ENCODE measurements at places on chromosomes 4 and X. TPM values are rescaled to one million over a fixed set of nuclear protein-coding genes. Genes with fewer than 3 reads are reported as not detected.

The PCSK1N gene
- 8.6 TPM for polyA plus RNA-seq

DNA sequence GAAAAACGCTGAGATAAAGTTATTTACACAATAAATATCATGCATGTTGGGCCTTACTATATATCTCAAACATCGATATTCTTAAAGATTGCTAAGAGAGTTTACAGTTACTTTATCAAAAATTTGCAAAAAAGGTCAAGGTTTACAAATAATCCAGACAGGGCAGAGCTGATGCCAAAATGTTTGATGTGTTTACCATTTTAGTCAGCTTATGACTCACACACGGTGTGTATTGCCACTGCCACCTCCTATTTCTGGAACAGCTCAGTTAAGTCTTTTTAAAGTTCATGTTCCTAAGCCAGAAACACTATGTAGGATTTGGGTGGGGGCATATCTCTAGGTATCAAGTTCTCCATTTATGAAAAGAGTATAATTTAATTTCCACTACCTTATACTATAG lies 580.6 kb downstream of the INPP4B start:
- no peak for DNase-seq

DNA sequence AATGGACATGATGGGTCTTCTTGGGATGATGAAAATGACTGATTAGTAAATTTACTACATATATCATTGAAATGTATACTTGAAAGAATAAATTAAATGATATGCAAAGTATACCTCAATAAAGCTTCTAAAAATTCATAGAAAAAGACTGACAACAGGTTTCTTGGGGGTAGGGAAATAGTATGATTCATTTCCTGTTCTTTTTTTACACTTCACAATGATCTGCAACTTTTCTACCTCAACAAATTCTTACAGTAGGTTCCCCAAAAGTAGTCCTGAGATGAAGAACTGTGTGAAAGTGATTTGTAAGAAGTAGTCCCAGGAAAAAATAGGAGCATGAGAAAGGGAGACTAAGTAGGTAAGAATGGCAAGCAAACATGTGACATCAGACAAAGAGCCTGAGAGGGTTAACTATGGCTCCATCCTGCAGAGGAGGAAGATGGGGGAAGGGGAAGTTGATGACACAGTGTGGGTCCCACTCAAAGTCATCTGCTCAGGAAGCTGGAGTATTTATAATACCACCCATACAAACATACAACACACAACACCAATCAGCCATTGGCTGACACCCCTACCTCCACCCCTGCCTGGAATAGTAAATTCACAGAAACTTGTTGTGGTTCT lies 73.9 kb downstream of the ARHGAP6 start:
- DNase-seq, result no peak

GRCh38 chrX:78753571-78753970 lies 6.1 kb downstream of the LPAR4 start:
- DNase-seq, result no peak

DNA sequence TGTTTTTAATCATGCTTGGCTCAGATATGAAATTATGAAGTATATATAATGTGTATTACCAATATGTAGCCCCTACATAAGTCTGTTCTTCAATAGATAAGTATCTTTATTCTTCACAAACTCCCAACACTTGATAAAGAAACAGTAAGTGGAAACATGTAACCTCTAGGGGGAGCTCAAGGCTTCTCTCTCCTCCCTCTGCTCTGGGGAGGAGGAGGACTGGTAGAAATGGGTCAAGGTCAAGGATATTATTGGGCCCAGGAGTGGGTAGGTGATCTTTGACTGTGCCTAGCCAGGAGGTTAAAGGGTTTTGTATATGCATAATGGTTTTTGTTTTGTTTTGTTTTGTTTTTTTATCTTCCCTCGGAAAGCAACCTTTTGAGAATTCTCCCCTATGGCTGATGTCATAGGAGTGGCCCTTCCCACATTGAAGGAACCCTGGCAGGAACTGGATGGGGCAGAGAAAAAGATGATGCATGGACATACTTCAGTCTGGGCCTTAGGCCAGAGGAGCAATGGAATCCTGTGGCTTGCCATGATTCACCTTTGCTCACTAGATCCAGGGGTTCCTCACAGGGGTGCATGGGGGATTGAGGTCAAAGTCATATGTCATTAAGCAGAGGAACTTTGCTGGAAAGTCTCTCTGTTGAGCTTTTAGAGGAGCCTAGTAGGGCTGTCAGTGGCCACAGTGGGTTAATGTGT lies 460.3 kb downstream of the MID1IP1 start:
- DNase-seq, result no peak

- DNase-seq, result no peak
These were observed 7.3 kb downstream of the PPP1R3F start for GRCh38 chrX:49276671-49277534.

- DNase-seq, result no peak
These were observed 473.0 kb downstream of the FAT4 start for GRCh38 chr4:125787707-125788106.

The LEF1 gene
- 63.5 TPM for polyA plus RNA-seq

- DNase-seq, result no peak
These were observed 810.9 kb upstream of the TENM3 start for GRCh38 chr4:181432335-181432734.

DNA sequence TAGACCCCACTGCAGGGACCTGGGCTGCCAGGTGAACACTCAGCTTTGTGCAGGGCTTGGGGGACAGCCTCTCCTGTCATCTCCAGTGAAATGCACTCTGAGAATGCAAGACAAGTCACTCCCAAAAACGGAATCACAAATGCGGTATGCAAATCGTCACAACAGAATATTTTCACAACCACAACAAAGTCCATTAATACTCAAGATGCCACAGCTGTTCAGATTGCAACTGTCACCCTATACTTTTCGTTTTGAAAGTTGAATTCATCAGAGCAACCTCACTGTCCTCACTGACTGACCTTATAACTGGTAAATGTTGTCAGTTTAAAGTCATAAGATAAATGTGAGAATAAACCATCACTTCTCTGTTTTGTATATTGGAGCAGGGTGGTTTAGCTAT lies 16.6 kb downstream of the JAKMIP1 start:
- DNase-seq, result no peak

GRCh38 chr4:119209077-119209476 lies 3.4 kb upstream of the USP53 start:
- no peak for DNase-seq

The SSX2B gene
- 42.6 TPM for polyA plus RNA-seq

The EGFL6 gene
- polyA plus RNA-seq, result 2.1 TPM

GRCh38 chr4:13541176-13541604 lies 3.1 kb downstream of the NKX3-2 start:
- DNase-seq, result no peak

- no peak for DNase-seq
These were observed 85.6 kb downstream of the SLIT2 start for GRCh38 chr4:20337261-20337664.

DNA sequence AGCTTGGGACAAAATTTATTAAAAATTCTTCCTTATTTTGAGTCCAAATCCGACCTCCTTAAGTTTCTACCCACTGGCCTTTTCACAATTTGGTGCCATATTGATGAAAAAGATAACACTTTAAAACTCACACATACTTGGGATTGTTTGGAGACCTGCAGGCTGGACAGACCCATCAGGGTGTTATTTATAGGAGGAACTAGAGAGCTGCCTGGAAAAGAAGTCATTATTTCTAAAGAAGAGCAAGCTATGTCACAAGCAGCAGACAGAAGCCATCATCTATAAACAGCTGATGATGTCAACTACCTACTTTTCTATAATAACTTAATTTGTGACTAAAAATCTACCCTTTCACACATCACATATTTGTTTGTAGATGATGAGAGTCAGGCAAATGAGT lies 56.2 kb downstream of the COX18 start:
- DNase-seq, result no peak

GRCh38 chr4:144861471-144861870 lies 215.5 kb downstream of the HHIP start:
- DNase-seq, result no peak

The DMP1 gene
- polyA plus RNA-seq, result 0.91 TPM

All from testis (tissue), 5 donors.